Naive thymus-derived CD4-positive, alpha-beta T cell (primary cell): ENCODE measurements at places on chromosomes 2 and 18. TPM values are rescaled to one million over a fixed set of nuclear protein-coding genes. Genes with fewer than 3 reads are reported as not detected.

CPLX4 gene
- polyA plus RNA-seq, result not detected

DNA sequence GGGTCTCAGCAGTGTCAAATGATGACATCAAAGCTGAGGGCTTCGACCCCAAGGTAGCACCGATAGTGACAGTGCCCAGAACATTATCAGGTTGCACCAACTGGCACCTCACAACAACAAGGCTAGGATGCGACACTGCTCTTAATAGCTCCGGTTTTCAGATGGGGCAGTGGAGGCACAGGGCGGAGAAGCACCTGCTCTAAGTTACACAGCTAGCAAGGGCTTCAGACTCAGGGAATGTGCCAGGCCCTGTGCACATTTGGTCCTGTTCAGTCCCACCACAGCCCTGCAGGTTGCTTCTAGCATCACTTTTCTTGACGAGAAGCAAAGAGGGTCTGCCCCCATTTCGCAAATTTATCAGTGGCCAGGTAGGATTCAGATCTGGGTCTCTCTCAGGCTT is 74.1 kb downstream of the DGKD start:
- no peaks in the 10 kb centered on the region for H3K4me1 ChIP-seq
- DNase-seq, result no peak
- no peaks in the 10 kb centered on the region for H3K36me3 ChIP-seq
- no peak overlapping the region for H3K4me3 ChIP-seq

- H3K27ac ChIP-seq, result no peak overlapping the region
- no peaks in the 10 kb centered on the region for H3K27me3 ChIP-seq
- DNase-seq, result no peak
- H3K4me1 ChIP-seq, result no peaks in the 10 kb centered on the region
- H3K4me3 ChIP-seq, result no peak overlapping the region
- no peaks in the 10 kb centered on the region for H3K36me3 ChIP-seq
Measured at GRCh38 chr2:224126440-224126839, 87.4 kb upstream of the SERPINE2 start.

- no peaks in the 10 kb centered on the region for H3K27me3 ChIP-seq
- no peak overlapping the region for H3K4me3 ChIP-seq
- H3K36me3 ChIP-seq, result no peaks in the 10 kb centered on the region
- no peak for DNase-seq
Measured at GRCh38 chr2:51031021-51031780, 731 bp downstream of the NRXN1 start.

SERPINB12 gene
- polyA plus RNA-seq, result not detected

DNA sequence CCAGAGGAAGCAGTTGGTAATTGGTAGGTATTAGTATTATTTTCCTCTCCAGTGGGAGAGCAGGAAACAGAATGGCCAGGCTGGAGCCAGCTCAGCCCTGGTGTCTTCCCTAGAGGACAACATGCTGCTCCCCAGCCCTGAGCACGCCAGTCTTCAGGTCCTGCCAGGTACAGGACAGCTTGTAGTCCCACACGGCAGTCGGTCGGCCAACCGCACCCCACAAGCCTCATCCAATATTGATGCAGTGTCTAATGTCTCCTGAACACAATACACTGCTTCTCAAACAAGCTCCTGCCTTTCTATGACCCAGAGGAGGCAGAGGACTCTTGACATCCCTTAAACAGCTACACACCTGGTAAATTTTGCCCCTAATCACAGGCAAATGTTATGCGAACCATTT is 71.0 kb upstream of the PPP1CB start:
- no peak for DNase-seq
- H3K27ac ChIP-seq, result no peak overlapping the region
- peaks cover 10% of the 10 kb centered on the region for H3K4me1 ChIP-seq
- H3K27me3 ChIP-seq, result no peaks in the 10 kb centered on the region

- no peak for DNase-seq
- H3K27me3 ChIP-seq, result no peaks in the 10 kb centered on the region
- no peak overlapping the region for H3K27ac ChIP-seq
- H3K4me3 ChIP-seq, result no peak overlapping the region
Measured at GRCh38 chr18:80252136-80252535, 4.8 kb upstream of the PARD6G start.

GRCh38 chr2:118986738-118987137 is 44.7 kb downstream of the MARCO start:
- H3K36me3 ChIP-seq, result no peaks in the 10 kb centered on the region
- no peak overlapping the region for H3K27ac ChIP-seq
- no peak overlapping the region for H3K4me3 ChIP-seq
- H3K27me3 ChIP-seq, result no peaks in the 10 kb centered on the region

SPR gene
- polyA plus RNA-seq, result not detected

DNA sequence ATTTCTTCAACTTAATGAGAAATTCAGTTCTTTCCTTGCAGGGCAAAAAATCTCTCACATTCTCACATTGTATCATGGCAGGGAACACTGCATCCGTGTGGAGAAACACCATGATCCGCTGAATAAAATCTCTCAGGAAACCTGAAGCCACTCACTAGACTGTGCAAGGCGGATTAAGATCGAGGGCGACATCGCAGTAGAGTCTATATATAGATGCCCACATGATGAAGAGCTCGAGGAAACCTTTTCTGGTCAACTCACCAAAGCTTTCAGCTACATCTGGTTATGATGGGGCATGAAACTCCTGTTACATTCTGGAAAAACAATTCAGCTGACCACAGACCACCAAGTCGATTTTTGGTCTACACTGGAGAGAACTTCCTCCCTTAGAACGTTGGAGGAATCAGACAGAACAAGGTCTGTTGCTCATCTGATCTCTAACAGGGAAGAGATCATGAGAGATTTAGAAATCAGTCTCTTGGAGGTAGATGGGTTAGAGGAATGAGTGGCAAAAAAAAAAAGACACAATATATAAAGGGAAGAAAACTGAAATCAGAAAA is 162.9 kb upstream of the ZNF516 start:
- H3K27ac ChIP-seq, result no peak overlapping the region
- peaks cover 18% of the 10 kb centered on the region for H3K27me3 ChIP-seq
- H3K36me3 ChIP-seq, result no peaks in the 10 kb centered on the region
- H3K4me3 ChIP-seq, result no peak overlapping the region

GRCh38 chr2:163248376-163249253 is 410.0 kb upstream of the KCNH7 start:
- no peak for DNase-seq
- H3K4me3 ChIP-seq, result no peak overlapping the region
- no peaks in the 10 kb centered on the region for H3K27me3 ChIP-seq
- no peak overlapping the region for H3K27ac ChIP-seq
- no peaks in the 10 kb centered on the region for H3K4me1 ChIP-seq

NYAP2 gene
- polyA plus RNA-seq, result not detected

DNA sequence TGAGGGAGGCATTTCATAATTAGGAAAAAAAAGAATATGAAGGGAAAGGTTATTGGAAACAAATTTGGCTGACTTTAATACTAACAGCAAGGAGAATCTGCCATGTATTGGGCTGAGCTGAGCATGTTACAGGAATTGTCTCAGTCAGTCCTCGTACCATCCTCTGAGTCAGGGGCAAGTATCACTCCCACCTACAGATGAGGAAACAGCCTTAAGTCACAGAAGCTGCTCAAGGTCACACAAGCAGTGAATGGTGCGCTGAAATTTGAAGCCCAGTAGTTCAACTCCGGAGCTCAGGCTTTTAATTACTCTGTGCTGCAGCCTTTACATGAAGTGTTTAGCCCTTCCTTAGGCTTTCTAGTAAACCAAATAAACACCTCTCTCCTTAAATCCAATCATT is 17.3 kb downstream of the PROKR1 start:
- H3K4me3 ChIP-seq, result no peak overlapping the region
- no peak for DNase-seq

HS6ST1 gene
- polyA plus RNA-seq, result 1.6 TPM

GRCh38 chr18:56661360-56662062 is 10.4 kb downstream of the WDR7 start:
- no peak overlapping the region for H3K4me3 ChIP-seq
- no peak overlapping the region for H3K27ac ChIP-seq
- H3K36me3 ChIP-seq, result no peaks in the 10 kb centered on the region
- no peaks in the 10 kb centered on the region for H3K27me3 ChIP-seq
- DNase-seq, result no peak

DNA sequence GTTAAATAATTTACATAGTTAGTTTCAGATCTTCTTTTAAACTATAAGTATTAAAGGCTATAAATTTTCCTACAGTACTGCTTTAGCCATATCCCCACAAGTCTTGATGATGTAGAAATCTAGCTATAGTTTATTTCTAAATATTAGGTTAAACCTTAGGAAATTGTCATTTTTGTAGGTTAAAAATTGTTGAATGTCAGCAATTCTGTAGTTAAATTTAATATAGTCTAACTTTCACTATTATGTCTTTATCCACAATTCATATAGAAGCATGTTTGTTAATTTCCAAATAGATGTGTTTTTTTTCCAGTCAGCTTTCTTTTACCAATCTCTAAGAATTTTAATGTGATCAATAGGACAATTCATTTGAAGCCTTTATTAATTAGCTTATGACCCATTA is 199.7 kb downstream of the ETAA1 start:
- no peaks in the 10 kb centered on the region for H3K27me3 ChIP-seq
- H3K4me1 ChIP-seq, result no peaks in the 10 kb centered on the region
- H3K27ac ChIP-seq, result no peak overlapping the region
- no peaks in the 10 kb centered on the region for H3K36me3 ChIP-seq
- DNase-seq, result no peak

- H3K27me3 ChIP-seq, result no peaks in the 10 kb centered on the region
- no peaks in the 10 kb centered on the region for H3K36me3 ChIP-seq
- no peaks in the 10 kb centered on the region for H3K4me1 ChIP-seq
- no peak overlapping the region for H3K4me3 ChIP-seq
- H3K27ac ChIP-seq, result no peak overlapping the region
- no peak for DNase-seq
Measured at GRCh38 chr2:162126111-162126519, 25.9 kb downstream of the GCG start.

SERPINB3 gene
- not detected for polyA plus RNA-seq
